ENCODE measurements at places on chromosomes 7 and 10. TPM values are rescaled to one million over a fixed set of nuclear protein-coding genes. Genes with fewer than 3 reads are reported as not detected.

The CALCR gene
- not detected for total RNA-seq

The DBNL gene
- 112 TPM for total RNA-seq

The UNCX gene
- not detected for total RNA-seq

The ANKRD30A gene
- total RNA-seq: not detected

The AGR3 gene
- total RNA-seq: not detected

The LIPM gene
- not detected for total RNA-seq

The PLAC9 gene
- total RNA-seq: not detected

The DPP6 gene
- not detected for total RNA-seq

The ADIRF gene
- not detected for total RNA-seq

GRCh38 chr7:77685233-77685632 lies 11.0 kb upstream of the RSBN1L start:
- H3K27ac ChIP-seq: no peak overlapping the region
- no peak for DNase-seq
- H3K36me3 ChIP-seq: no peaks in the 10 kb centered on the region
- no peak overlapping the region for H3K4me3 ChIP-seq
- H3K4me1 ChIP-seq: peaks cover 15% of the 10 kb centered on the region

GRCh38 chr7:50690541-50691011 lies 92.1 kb downstream of the GRB10 start:
- no peak overlapping the region for H3K27ac ChIP-seq
- no peaks in the 10 kb centered on the region for H3K4me1 ChIP-seq
- no peak overlapping the region for H3K4me3 ChIP-seq
- no peaks in the 10 kb centered on the region for H3K36me3 ChIP-seq
- DNase-seq: no peak

GRCh38 chr7:125526958-125527357 lies 597.3 kb upstream of the POT1 start:
- no peaks in the 10 kb centered on the region for H3K27me3 ChIP-seq
- no peak overlapping the region for H3K27ac ChIP-seq
- H3K36me3 ChIP-seq: no peaks in the 10 kb centered on the region

GRCh38 chr7:30474893-30475292 lies 3.7 kb downstream of the NOD1 start:
- H3K4me1 ChIP-seq: peaks cover 23% of the 10 kb centered on the region
- no peaks in the 10 kb centered on the region for H3K36me3 ChIP-seq
- no peak for DNase-seq
- H3K27ac ChIP-seq: no peak overlapping the region
- no peaks in the 10 kb centered on the region for H3K27me3 ChIP-seq
- no peak overlapping the region for H3K4me3 ChIP-seq

DNA sequence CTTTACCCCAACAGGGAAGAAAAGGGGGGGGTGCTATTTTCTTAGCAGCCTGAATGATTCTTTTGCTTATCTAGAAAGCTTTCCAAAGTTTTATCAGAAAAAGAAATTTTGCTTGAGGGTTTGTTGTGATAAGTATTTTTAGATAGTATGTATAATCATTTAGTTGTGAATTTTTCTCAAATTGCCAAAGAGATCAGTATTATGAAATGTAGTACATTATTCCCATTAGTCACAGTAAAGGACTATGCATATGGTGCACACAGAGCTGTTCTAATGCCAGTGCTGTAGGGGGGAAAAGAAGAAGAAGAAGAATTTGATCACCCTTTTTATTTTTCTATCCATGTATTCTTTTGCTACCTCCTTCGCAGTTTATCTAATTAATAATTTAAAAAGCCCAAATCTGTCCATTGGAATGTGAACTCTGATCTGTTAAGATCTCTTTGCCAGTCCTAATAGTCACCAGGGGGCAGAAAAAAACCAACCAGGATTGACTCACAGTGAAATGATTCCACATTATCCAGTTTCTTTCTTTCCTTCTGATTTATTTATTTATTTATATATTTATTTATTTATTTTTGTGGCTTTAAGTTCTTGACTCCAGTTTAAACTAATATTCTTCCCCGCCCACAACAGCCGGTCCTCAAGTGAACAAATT lies 4.7 kb downstream of the RBM20 start:
- DNase-seq: no peak
- peaks cover 7% of the 10 kb centered on the region for H3K27me3 ChIP-seq
- no peak overlapping the region for H3K4me3 ChIP-seq
- H3K4me1 ChIP-seq: peaks cover 3% of the 10 kb centered on the region
- H3K36me3 ChIP-seq: no peaks in the 10 kb centered on the region

DNA sequence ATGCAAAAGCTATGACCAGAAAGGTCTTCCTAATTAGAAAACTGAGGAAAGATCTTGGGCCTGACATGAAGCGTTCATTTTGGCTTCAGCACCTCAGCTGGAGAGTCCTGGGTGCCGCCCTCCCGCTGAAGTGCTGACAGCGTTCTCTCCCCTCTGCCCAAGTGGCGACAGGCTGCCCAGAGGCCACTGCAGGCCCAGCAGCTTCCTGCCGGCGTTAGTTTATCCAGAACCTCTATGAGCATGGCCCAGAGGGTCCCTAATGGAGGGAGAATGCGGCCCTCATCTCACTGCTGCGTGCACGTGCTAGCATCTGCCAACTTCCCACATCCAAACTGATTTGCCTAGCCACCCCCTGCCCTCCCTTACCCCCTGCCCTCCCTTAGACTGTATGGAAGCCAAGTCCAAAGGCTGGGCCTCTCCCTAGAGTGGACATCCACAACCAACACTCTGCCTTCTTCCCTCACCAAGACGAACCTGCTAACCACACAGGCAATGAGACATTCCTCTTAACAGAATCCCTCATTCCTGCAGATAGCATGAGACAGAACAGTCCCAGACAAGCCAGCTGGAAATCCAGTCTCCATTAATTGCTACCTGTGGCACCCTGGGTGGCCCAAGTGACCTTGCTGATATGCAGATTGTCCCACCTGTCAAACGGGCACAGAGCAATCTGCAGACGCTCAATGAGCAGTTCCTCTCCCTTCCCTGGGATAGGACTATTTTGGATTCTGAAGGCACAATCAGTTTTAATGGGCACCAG lies 108.4 kb downstream of the C10orf90 start:
- DNase-seq: no peak
- H3K4me3 ChIP-seq: no peak overlapping the region
- no peaks in the 10 kb centered on the region for H3K4me1 ChIP-seq
- H3K36me3 ChIP-seq: no peaks in the 10 kb centered on the region
- no peak overlapping the region for H3K27ac ChIP-seq

GRCh38 chr7:25850735-25851134 lies 301.3 kb upstream of the NFE2L3 start:
- H3K4me1 ChIP-seq: peaks cover 8% of the 10 kb centered on the region
- H3K4me3 ChIP-seq: no peak overlapping the region
- H3K27ac ChIP-seq: no peak overlapping the region
- peaks cover 24% of the 10 kb centered on the region for H3K27me3 ChIP-seq

DNA sequence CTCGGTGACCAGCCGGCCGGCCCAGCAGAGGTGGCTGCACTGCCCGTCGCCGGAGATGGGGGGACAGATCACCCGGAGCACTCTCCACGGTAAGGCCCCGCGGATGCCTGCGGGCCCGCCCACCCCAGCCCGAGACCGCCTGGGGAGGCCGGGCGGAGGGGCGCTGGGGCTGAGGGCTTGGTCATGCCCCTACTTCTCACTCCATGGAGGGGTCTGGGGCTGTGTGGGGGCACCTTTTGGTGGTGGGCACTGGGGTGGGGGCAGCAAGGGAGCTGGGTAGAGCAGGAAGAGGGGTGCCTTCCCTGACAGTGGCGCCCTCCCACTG lies 61.8 kb downstream of the NEURL1 start:
- H3K36me3 ChIP-seq: no peaks in the 10 kb centered on the region
- no peak for DNase-seq
- no peak overlapping the region for H3K4me3 ChIP-seq
- H3K4me1 ChIP-seq: no peaks in the 10 kb centered on the region
- H3K27me3 ChIP-seq: no peaks in the 10 kb centered on the region

GRCh38 chr7:119936836-119937235 lies 336.1 kb upstream of the KCND2 start:
- no peak overlapping the region for H3K27ac ChIP-seq
- H3K27me3 ChIP-seq: no peaks in the 10 kb centered on the region

GRCh38 chr10:55858730-55859129 lies 502.3 kb downstream of the ZWINT start:
- no peak overlapping the region for H3K4me3 ChIP-seq
- no peaks in the 10 kb centered on the region for H3K4me1 ChIP-seq
- no peak for DNase-seq
- H3K27ac ChIP-seq: no peak overlapping the region

GRCh38 chr7:114126095-114126494 lies 207.3 kb upstream of the PPP1R3A start:
- no peaks in the 10 kb centered on the region for H3K36me3 ChIP-seq
- no peaks in the 10 kb centered on the region for H3K27me3 ChIP-seq
- no peaks in the 10 kb centered on the region for H3K4me1 ChIP-seq
- H3K4me3 ChIP-seq: no peak overlapping the region

- no peaks in the 10 kb centered on the region for H3K4me1 ChIP-seq
- no peak overlapping the region for H3K4me3 ChIP-seq
- no peak for DNase-seq
- no peaks in the 10 kb centered on the region for H3K36me3 ChIP-seq
- H3K27me3 ChIP-seq: no peaks in the 10 kb centered on the region
Observed at GRCh38 chr10:113446739-113447138, 106.1 kb upstream of the HABP2 start.
